NCI-H2227 treated with DMSO at 0.1 percent for 48 hours (cell line): ENCODE measurements at places on chromosomes 7 and 10.

DNA sequence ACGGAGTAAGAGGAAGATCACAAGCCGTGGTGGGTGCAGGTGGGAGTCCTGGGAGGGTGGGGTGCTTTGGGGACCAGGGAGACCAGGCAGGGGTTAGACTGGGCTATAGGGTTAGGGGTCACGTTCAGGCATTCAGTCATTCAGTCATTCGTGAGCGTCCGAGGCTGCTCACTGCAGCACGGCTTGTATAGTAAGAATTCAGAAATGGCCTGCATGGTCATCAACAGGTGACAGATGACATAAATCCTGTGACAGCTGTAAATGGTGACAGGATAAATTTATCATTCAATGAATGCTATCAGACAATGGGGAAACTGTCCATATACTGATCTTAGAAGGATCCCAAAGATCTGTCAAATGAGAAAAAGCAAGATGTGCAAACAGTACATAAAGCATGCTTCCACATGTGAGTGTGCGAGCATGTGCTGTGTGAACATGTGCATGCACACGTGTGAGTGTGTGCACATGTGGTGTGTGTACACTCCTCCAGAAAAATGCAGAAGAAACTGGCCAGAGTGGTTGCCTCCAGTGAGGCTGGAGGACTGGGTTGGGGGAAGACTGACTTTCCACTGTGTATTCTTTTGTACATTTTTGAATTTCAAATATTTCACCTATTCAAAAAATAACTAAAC lies 32.0 kb upstream of the SMARCD3 start:
- DNase-seq, result no peak

- DNase-seq, result no peak
Observed at GRCh38 chr10:32980242-32980557, 22.2 kb upstream of the ITGB1 start.

DNA sequence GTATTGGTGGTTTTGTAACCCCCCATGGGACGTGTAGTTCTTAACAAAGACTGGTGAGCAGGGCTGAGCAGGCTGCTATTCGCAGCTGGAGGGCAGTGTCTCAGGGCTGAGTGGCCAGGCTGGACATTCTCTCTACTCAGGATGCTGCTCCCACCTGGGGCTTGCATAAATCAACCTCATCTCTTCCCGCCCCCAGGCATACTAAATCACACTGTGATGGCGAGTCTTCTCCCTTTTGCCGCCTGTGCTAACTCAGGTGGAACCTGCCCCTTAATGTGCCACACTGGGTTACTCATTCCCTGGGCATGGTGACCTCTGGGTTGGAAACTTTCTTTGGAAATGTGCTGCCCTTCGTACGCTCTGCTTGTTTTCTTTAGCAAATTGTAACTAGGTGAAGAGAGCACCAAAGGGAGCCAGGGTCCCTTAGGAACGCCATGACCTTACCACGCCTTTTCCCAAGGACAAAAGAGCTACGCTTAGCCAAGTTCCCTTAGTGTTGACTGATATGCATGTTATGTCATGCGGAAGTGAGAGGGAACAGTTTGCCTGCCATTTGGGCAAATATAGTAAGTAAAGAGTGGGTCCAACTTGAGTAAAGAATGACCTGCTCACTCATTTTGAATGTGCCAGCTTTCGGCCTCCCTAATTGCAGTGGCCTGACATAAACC lies 40.4 kb upstream of the COBL start:
- no peak for DNase-seq

DNA sequence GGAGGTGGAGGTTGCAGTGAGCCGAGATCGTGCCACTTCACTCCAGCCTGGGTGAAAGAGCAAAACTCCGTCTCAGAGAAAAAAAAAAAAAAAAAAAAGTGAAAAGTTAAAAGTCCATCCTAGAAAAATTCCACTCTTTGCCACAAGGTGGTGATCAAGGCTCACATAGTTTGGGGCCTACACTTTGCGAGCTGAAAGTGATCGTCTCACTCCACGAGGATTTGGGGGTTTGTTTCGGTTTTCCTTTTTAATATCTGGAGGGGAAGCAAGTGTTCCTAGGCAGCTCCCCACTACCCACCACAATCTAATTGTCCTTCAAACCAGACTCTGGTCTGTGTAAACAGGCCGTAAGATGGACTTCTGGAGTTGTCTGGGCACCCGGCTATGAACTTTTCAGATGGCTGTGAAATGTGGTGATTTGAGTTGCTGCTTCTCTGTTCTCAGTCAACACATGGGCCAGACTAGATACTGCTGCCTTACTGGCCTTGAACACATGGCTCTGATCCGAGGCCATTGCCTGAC lies 27.1 kb downstream of the PRLHR start:
- peak; percentile 33 for DNase-seq

DNA sequence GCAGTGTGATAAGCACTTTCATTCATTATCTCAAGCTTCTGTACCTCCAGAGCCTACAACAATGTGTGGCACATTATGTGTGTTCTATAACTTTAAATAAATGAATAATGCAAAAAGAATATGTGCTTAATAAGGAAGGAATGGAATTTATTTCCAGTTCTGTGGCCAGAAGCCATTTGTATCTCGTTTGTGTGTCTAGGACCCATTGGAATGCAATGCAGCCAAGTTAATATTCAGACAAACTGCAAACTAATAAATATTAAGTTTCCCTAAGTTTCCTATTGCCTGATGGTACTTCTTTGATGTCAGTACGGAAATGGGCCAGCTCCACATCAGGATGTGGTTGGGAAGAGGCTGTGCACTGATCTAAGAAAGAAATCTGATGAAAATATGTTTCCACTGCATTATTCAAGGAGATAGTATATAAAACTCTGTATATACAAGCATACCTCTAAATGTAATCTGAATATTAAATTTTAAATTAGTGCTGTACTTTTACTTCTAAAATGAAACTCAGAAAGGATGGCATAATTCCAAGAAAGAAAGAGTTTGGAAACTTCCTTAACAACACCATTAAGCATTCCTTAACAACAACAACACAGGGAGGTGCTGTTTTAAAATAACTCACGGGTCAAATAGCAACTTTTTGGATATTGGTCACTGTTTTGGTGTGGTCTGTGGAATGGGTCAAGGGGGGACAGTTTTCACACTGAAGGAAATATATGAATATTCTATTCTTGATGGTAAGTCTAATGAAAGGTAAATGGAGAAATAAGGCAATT lies 29.4 kb upstream of the ANKRD30A start:
- DNase-seq, result no peak

DNA sequence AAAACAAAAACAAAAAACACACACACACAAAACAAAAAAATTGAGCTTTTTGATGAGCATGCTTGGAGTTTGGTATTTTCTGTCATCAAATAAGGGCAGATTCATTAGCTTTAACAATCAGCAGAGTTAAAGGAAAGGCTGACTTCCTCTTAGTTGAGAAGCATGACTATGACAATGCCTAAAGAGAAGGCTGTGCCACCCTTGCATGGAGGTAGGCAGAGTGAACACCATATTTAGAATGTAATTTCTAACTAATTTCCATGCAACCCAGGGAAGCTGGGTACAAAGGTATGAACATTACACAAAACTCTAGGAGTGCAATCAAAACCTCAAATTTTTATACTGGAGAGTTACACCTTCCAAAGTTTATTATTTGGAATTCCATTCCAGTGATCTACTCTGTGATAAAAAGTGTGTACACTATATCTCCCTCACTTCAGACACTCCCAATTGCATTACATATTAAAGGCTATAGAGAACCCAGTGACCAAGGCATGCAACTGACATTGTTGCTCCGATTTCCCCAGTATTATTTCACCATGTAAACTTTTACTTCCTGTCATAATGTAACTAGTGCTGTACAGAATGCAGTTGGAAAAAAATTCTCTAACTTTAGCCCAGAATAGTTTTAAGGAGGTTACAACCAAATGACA lies 9.4 kb upstream of the CYCS start:
- no peak for DNase-seq

- DNase-seq, result no peak
Observed at GRCh38 chr7:121084256-121084655, 95.7 kb downstream of the CPED1 start.

GRCh38 chr10:18298256-18298655 lies 158.0 kb downstream of the CACNB2 start:
- DNase-seq, result no peak

GRCh38 chr7:97003262-97004246 lies 1.8 kb upstream of the DLX6 start:
- DNase-seq, result peak; percentile 58

DNA sequence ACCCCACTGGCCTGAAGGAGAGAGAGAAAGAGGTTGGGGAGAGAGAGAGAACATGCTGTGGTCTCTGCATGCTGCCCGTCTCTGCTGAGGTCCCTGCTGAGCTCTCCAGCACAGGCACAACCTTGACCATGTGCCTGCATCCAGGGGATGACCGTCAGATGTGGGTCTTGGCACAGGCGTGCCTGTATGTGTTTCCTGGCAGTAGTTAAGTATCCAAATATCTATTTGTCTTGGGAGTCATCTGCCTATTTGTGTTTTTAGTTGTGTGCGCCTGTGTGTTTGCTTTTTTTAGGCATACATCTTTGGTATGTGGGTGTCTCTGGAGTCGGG lies 1.9 kb upstream of the UNC5B start:
- DNase-seq, result no peak

DNA sequence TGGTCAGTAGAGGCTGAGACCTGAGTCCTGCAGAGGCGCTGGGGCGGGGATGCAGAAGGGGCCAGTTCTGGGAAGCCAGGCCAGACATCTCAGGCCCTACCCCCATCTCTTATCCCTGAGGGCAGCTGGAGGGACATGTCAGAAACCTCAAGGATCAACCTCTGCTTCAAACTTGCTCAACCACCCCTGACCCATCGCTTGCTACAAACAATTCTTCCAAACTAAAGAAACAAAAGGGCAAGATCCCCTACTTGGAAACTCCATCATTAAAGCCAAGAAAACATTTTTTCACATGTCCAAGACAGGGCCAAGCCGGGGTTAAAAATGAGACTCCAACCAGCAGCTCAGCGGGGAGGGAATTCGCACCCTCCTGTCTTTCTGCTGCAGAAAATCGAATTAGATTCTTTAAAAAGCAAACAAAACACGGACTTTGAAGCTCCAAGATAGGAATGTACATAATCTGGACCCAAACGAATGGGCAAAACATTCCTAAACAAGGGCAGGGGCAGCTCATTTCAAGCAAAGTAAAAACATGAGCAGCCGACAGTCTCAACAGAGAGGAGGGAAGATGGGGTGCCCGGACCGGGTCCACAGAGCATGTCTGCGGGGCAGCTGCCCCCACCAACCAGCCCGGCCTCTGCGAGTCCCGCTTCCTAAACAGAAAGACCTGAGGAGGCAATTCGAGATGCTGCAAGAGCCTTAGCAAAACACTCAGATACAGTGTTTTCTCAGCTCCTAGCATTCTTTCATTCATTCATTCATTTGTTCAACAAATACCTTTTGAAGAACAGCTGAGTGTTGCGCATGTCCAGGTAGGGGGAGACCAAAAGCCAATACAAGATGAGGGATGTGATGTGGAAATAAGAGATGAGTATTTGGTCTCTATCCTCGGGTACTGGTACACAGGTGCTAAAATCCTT lies 44.8 kb downstream of the CHST15 start:
- no peak for DNase-seq

DNA sequence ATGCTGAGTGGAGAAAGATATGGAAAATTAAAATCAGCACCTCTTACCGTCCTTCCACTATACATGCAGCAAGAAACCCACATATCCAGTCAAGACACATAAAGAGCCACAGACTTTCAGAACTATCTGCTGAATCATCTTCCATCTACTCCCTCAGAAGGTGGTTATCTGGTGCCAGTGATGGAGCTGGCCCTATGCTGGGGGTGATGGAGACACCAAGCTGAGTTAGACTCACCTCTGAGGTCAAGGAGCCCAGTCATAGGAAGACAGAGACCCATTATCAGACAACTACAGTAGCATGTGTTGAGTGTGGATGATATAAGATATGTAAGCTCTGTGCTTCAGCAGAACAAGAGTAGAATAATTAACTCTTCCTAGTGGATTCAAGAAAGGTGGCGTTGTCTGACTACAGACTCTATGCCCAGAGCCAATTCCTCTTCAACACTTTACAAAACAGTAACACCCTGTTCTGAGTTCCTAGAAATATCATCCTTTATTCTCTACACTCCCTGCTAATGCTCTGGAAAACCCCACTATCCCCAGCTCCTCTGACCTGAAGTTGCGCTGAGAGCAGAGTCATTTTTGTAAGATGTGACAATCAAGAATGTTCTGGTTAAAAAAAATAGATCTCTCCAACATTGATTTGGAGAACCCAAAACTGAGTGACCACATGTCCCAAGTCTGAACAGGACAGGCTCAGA lies 14.3 kb downstream of the CYP3A5 start:
- no peak for DNase-seq

DNA sequence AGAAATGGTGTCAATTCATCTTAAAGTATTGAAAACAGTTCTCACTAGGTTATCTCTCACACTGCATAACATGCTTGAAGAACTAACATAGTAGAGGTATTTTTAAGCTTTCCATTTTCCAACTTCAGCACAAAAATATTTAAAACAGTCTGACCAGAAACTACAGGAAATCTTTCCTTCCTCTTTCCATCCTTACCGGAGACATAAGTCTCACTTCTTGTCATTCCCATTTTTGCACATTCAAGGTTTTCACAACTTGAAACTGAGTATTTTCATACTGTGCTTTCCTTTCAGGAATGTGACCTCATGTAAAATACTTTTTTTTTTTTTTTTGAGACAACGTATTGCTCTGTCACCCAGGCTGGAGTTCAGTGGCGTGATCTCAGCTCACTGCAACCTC lies 45.2 kb downstream of the ARHGAP12 start:
- DNase-seq, result no peak

- DNase-seq, result no peak
Observed at GRCh38 chr10:90047243-90047729, 345.9 kb downstream of the KIF20B start.

GRCh38 chr10:5284311-5285057 lies 80.3 kb upstream of the UCN3 start:
- DNase-seq, result no peak

- DNase-seq, result no peak
Observed at GRCh38 chr7:98418636-98419315, 17.9 kb upstream of the BAIAP2L1 start.

- no peak for DNase-seq
Observed at GRCh38 chr10:65501259-65501658, 1424.6 kb upstream of the LRRTM3 start.

- no peak for DNase-seq
Observed at GRCh38 chr7:13540429-13540828, 449.0 kb downstream of the ETV1 start.

- no peak for DNase-seq
Observed at GRCh38 chr7:157813053-157813452, 476.2 kb downstream of the DNAJB6 start.

GRCh38 chr10:110404825-110405224 lies 92.9 kb upstream of the DUSP5 start:
- DNase-seq, result no peak

- no peak for DNase-seq
Observed at GRCh38 chr10:31701546-31701945, 227.1 kb downstream of the ARHGAP12 start.

DNA sequence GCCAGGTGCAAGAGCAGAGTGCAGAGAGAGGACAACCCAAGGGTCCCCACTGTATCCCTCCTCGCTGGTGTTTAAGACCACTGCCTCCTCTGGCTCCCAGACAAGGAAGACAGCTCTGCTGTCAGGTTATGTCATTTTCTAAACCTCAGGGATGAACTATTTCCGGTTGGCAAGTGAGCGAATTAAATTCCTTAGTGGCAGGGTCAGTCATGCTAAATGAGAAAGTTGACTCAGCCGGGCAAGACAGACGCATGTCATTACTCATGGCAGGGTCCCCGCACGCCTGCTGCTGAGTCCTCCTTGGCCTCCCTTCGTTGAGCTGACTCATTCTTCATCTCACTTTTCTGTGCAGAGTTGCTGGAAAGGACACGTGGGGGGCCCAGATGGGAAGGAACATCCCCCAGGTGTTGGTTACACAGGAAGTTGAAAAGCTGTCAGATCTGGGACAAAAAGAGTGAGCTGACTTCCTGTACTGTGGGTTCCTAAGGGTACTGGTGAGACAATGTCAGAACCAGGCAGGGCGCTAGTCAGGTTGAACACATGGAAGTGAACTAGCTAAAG lies 47.1 kb upstream of the UCN3 start:
- no peak for DNase-seq
